ENCODE measurements at places on chromosomes 7 and 10.

DNA sequence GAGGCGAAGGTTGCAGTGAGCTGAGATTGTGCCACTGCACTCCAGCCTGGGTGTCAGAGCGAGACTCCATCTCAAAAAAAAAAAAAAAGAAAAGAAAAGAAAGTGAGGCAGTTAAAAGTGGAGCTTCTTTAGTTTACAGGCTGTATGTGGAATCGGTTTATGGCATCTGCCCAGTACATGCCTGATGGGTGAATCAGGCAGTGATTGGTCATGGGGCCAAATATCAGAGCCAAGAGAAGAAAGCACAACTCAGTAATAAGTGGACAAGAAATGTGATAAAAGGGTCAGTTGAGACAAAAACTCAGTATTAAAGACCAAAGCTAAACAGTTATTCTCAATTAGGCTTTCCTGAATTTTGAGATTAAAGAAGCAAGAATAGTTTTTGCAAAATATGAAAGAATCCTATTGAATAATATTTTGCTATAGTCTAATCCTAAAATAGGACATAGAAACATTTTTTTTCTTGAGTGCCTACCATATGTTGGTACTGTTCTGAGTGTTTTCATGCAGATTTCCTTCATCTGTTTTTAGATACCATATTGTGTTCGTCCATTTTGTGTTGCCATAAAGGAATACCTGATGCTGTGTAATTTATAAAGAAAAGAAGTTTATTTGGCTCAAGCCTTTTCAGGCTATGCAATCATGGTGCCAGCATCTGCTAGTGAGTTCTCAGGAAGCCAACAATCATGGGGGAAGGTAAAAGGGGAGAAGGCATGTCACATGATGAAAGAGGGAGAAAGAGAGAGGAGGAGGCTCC, 14.4 kb downstream of the CDC14C start:
- DNase-seq = no peak

DNA sequence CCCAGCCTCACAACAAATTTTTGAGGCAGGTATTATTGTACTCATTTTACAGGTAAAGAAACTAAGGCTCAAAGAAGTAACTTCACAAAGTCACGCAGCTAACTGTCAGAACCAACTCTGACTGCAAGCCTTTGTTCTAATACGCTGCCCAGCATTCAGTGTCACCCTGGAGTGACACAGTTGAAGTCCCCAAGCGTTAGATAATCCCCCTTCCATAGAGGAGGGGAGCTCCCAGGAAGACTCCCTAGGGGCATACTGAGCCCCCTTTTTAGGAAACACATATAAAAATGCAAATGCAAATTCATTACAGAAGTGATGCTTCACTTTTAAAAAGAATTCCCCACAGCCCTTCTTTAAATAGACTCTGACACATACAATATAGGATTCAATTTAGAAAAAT, 101.0 kb upstream of the MACROH2A2 start:
- no peak for DNase-seq

DNA sequence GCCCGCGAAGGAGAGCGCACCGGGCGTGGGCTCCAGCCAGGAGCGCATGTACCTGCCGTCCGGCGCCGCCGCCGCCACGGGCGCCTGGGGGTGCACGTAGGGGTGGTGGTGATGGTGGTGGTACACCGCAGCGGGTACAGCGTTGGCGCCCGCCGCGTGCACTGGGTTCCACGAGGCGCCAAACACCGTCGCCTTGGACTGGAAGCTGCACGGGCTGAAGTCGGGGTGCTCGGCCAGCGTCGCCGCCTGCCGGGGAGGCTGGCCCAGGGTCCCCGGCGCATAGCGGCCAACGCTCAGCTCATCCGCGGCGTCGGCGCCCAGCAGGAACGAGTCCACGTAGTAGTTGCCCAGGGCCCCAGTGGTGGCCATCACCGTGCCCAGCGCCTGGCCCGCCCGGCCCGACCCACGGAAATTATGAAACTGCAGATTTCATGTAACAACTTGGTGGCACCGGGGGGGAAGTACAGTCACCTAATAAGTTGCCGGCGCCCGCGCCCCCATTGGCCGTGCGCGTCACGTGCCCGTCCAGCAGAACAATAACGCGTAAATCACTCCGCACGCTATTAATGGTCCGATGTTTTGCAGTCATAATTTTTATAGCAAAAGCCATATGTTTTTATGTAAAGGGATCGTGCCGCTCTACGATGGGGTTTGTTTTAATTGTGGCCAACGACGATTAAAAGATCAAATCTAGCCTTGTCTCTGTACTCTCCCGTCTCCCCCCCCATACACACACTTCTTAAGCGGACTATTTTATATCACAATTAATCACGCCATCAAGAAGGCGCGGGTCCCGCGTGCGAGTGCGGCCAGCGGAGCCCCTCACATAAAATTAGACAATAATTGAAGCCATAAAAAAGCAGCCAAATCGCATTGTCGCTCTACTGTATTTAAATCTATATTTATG, at the start of gene HOXA9:
HOXA9 (minus strand) TSS at position 449 of the 907 bp plus-strand sequence; CDS start at position 369, 80 bp downstream.
- no peak for DNase-seq

DNA sequence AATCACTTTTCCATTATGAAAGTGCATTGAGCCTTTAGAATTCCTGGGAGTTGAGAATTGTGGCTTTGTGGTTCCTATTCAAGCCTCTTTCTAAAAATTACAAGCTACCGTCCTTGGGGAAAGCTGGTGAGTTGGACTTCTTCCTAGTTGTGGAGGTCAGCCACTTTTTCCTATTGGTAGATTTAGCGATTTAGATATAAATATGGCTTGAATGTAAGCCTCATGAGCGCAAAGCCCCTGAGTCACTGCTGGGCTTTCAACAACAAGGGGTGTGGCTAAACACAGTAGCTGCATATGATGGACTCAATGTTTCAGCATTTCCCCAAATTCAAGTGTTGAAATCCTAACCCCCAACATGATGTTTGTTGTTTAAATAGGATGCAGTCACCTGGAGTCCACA, 150.0 kb upstream of the IGFBP3 start:
- DNase-seq = no peak

DNA sequence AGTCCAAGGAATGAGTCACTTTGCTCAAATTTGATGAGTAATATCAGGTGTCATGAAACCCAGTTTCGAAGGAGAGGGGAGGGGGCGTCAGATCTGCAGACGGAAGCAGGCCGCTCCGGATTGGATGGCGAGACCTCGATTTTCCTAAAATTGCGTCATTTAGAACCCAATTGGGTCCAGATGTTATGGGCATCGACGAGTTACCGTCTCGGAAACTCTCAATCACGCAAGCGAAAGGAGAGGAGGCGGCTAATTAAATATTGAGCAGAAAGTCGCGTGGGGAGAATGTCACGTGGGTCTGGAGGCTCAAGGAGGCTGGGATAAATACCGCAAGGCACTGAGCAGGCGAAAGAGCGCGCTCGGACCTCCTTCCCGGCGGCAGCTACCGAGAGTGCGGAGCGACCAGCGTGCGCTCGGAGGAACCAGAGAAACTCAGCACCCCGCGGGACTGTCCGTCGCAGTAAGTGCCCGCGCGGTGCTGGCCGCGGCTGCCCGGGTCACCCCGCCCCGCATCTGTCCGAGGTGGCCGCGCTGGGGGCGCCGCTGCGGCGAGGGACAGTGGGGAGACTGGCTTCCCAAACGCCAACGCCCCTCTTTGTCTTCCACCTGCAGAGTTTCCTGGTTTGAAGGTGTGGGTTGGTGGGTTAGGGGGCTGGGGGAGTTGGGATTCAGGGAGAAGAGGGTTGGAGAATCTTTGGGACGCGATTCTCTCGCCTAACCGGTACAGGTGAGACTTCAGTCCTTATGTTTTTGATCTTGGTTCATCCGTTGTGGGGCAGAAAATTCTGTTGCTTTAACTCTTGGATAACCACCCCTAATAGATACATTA, at the start of gene TAC1:
TAC1 (plus strand) TSS at position 351 of the 829 bp plus-strand sequence. CDS start 527 bp downstream, outside the sequence.
- no peak for DNase-seq

GRCh38 chr10:101723176-101723575, 28.2 kb upstream of the FBXW4 start:
- DNase-seq = no peak

DNA sequence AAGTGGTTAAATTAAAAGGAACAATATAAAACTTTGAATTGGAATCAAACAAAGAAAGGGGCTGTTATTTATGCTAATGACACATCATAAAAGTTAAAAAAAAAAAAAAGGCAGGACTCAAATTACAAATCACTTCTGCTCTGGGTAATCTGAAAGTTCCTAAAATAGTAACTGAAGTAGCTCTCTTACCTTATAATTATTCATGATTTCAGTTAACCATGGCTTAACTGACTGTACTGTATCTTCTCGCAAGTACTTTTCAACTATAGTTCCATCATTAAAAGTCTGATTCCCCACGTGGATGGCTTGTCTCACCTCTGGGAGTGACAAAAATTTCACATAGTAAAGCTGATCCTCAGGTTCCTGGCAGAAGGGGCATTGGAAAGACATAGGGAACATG, 82.5 kb downstream of the CPVL start:
- DNase-seq = no peak

- no peak for DNase-seq
Observed at GRCh38 chr7:84924353-84924752, 262.5 kb downstream of the SEMA3D start.

GRCh38 chr7:142587578-142588191, 161.6 kb upstream of the PRSS1 start:
- DNase-seq = no peak

DNA sequence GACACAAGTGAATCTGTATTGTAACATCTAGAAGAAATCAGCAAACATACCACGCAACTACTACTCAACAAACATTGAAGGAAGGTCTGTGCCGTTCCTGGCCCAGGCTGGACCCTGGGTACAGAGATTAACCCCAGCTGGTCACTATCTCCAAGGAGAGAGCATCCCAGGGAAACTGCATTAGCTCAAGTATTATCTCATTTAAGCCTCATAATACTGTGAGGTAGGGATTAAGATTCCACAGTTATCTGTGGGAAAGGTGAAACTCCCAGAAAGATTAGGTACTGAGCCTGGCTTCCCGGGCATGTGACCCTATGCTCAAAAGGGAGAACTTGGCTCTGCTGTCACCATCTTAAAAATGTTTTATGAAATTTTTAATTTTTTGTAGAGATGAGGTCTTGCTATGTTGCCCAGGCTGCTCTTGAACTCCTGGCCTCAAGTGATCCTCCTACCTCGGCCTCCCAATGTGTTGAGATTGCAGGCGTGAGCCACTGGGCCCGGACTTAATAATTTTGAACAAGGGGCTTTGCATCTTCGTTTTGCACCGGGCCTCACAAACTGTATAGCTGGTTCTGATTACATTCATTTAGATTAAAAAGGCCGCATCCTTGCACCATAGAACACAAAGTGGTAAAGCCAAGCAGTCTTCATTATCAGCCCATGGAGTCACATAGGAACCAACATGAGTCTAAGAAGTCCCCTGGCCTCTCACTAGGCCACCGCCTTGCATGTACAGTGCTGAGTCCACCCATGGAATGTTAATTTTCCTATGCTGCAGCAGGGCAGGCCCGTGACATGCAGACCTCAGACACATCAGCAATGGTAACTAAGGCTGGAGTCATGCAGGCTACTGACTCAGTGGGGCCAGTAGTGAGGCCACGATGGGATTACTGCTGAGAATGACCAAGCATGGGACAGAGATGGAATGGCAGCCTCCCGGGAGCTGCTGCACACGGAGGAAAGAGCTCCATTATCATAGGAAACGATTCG, 5.5 kb upstream of the CTBP2 start:
- DNase-seq = no peak

- DNase-seq = no peak
Observed at GRCh38 chr10:44937196-44938005, 22.2 kb upstream of the RASSF4 start.

DNA sequence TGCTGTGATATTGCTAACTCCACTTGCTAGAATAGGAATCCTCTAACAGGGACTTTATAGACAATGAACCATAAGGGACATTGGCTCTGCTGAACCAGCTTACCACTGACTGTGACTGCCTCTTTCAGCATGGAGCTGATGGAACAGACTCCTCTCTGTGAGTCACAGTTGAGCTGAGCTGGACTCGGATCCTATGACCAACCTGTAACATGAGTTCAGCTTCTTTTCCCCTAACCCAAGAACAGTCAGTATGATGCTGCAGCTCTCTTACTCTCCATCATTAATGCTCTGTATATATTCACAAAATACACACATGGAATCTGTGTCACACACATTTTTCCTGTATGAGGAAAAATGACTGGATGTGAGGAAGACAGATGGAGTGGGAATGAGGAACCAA, 177.9 kb upstream of the BET1 start:
- DNase-seq = no peak

DNA sequence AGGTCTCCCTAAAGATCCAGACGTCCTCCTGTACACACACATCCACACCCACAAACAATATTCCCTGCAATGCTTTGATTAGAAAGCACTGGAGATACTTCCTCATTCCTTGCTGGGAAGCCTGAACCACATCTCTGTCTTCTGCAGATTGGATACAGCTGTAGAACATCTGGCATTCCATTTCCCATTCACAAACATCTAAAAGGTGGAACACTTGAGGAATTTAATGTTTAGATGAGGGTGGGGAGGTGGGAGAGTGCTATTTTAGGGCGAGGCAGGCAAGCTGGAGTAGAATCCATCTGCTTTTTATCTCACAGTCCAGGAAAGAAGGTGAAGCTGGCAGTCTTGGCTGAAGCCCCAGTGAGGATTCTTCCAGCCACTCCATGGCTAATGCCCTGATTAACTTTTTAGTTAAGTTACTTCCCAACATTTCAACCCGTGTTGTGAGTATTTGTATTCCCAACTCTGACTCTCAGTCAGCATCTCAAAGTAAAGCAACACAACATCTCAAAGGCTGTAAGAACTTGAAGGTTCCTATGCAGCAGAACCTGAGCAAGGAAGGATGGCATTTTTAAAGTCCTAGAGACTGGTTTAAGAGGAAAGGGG, 46.1 kb downstream of the CYTH3 start:
- no peak for DNase-seq

- DNase-seq = no peak
Observed at GRCh38 chr7:117072620-117073118, 119.4 kb downstream of the ST7 start.

DNA sequence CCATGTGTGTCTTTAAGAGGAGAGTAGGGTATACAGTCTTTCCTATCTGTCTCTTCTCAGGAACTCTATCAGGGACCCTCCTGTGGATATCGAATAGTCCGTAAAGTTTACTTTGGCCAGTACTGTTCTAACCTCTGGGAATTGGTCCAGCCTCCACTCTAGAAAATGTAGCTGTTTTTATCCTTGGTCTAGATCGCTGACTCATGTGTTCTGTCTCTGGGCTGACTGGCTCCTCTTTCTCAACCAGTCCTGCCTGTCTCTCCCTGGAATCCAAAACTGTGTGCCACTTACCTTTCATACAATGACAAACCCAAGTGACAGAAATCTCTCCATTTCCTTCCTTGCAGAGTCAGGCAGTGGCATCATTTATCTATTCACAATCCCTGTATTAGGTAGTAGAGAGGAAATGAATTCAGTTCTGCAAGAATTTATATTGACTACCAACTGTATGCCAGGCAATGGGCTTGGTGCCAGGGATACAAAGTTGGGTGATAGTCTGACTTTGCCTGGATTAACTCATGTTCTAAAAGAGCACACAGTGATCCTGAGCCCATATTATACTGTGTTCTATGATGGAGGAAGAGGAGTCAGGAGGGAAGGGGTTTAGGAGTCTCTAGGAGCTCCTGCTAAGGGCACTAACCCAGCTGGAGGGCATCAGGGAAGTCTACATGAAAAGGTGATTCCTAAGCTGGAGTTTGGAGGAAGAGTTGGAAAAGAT, 232.7 kb downstream of the LRMDA start:
- no peak for DNase-seq

GRCh38 chr10:22824520-22824919, 103.3 kb upstream of the ARMC3 start:
- no peak for DNase-seq
